Activated CD4-positive, alpha-beta memory T cell treated with anti-CD3 and anti-CD28 coated beads, Interleukin-2, amount 10 ng/mL, durations not matched to agents 7 days and 5 days (primary cell): ENCODE measurements at places on chromosomes 12 and 14.

DNA sequence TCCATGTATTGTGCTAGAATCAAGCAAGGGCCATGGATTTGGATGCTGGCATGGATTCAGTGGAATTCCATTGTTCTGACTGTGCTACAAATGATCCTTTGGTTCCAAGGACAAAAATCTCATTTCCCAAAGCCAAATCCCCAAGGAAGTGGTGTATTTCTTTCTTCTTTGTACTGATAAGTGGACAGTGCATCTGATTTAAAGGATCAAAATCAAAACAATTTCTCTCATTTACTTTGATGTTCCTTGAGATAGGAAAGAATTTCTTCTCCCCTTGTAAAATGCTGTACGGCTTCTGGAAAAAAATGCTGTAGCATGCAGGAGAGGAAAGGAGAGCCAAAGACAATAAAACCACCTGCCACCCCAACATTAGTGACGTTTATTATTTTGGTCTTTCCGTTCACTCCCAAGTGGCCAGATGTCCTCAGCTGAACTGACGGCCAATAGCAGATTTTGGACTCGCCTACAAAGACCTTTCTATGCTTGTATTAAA lies 185.7 kb downstream of the PRKD1 start:
- DNase-seq: no peak

DNA sequence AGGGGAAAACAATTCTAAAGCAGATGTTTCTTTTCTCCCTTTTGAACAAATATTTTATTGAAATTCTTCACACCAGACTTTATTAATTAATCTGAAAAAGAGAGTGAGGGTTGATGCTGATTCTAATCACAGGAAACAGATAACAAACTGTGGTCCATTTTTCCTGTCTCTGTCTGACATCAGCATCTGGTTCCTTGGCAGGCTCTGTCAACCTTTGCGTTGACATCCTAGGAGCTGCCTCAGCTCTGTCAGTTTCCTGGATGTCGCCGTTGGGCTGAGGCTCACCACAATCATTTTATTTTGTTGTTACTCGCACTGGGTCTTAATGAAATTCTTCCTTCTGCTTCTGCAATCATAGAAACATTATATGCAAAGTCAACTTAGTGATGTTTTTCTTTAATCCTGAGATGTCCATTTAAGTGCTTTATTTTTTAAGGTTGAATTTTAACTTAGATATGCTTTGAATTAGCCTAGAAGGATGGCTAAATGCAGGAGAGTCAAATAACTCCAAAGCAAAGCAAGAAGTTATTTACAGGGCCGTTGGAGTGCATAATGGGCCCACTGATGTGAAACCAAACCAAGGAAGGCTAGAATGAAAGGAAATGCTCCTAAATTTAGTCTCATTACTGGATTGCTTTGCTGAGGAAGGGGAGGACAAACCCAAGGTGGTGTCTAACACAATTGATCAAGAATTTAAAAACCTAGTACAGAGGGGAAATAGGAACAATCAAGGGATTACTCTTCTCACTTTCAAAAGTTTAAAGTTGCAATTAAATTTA lies 542.4 kb downstream of the FLRT2 start:
- no peak for DNase-seq

GRCh38 chr12:108807996-108808769 lies 49.2 kb downstream of the SSH1 start:
- DNase-seq: no peak

DNA sequence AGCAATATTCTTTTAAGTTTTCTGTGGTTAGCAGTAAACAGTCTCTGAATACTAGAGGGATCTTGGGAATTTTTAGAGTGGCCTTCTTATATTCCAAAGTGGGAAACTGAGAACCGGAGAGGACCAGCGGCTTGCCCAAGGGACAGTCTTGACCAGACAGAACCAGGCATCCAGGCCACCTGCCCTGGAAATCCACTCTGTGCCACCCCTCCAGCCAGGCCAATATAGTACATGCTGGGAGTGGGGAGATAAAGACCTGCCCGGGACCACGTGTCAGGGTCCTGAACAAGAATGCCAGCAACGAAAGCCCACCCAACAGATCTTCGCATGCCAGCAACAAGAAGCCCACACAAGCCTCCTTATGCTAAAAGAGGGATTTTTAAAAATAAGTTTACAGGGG lies 49.4 kb upstream of the RIN3 start:
- DNase-seq: no peak

DNA sequence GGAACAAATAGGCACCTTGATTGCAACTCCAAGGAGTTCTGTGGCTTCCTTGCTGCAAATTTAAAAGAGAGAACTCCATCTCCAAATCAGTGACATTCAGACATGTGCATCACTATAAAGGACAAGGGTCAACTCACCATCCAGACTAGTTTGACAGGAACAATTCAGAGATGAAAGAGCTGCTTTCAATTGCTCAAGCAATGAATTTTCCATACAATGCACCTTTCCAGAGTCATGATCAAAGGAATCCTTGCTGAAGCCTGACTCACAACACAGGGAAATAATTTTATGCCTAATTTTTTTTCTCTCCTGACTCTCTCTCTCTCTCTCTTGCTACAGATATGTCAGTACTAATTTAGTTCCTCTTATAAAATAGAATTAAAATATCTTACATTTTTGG lies 380.5 kb upstream of the GARIN6 start:
- no peak for DNase-seq

GRCh38 chr14:101925152-101925551 lies 39.2 kb upstream of the DYNC1H1 start:
- DNase-seq: no peak

DNA sequence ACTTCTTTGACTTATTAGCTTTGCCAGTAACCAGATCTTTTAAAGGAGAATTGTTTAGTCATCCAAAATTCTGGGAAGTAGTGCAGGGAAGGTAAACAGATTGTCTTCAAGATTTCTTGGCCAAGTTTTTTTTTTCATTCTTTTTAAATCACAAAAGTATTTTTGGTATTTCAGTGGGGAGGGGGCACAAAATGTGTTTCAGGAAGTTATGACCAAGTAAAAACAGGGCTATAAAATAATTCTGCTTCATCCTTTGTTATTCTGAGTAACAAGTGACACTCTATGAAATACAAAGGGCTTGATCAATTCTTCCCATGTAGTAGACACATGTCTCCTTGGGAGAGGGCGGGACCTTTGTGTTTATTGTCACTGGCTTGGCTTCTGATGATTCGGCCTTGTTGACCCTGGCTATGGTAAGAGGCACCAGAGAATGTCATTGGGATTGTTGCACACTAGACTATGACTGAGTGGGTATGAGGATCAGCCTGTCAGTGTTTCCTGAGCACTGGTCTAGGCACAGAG lies 55.4 kb downstream of the SUSD6 start:
- no peak for DNase-seq

DNA sequence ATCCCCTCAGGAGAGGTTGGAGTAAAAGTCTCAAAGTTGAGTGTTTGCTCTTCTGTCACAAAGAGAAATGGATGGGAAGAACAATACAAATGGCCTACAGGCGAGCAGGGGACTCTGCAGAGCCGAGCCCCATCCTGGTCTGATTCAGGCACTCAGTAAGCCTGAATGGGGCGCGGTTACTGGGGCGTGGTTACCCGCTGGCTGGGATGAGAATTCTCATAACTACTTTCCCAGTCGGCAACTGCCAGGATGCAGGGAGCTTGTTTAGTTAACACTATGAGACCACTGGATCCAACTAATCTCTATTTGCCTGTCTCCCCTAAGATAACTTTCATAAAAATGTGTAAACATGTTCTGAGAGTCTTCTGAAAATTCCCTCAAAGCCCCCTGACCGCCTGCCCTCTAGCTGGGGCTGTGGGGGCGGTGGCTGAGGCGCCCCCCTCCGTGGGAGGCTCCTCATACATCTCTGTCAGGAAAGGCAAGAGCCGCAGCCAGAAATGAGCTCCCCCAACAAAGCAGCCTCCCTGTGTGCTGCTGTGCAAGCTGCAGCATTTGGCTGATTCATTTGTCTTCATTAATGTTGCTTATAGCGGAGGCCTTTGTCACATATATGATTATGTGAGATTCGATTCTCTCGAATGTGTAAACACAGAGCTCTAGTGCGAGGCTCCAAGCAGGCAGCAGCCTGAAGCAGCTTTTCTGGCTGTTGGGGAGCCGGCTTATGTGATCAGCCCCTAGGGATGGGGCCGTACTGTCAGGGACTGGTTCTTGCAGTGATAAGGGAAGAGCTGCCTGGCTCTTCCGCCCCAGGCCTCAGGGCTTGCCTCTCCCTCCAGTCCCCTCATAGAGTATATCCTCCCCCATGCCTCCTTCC lies 126.1 kb upstream of the ARHGAP5 start:
- no peak for DNase-seq
